ENCODE measurements at places on chromosomes 3 and 15.

DNA sequence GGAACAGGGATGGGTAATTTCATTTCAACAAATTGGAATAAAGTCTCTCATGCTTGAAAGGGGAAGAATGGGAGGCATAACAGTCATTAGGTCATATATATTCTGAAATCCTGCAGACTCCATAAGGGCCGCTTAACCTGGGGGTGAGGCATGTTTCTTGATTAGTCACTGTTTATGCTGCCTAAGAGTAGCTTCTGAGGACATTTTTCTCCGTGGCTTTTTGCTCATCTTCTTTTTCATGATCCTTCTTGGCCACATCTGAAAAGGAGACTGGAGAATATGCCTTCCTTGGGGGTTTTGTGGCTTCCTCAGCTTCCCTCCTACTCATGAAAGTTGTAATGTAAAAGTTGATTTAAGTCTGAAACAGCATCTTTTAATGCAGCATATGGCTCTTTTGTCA lies 20.0 kb upstream of the CFAP20DC start:
- DNase-seq, result no peak

- no peak for DNase-seq
Measured at GRCh38 chr3:4036046-4036445, 236.8 kb downstream of the LRRN1 start.

GRCh38 chr15:43769584-43770228 lies 7.1 kb downstream of the ELL3 start:
- peak; percentile 54 for DNase-seq

DNA sequence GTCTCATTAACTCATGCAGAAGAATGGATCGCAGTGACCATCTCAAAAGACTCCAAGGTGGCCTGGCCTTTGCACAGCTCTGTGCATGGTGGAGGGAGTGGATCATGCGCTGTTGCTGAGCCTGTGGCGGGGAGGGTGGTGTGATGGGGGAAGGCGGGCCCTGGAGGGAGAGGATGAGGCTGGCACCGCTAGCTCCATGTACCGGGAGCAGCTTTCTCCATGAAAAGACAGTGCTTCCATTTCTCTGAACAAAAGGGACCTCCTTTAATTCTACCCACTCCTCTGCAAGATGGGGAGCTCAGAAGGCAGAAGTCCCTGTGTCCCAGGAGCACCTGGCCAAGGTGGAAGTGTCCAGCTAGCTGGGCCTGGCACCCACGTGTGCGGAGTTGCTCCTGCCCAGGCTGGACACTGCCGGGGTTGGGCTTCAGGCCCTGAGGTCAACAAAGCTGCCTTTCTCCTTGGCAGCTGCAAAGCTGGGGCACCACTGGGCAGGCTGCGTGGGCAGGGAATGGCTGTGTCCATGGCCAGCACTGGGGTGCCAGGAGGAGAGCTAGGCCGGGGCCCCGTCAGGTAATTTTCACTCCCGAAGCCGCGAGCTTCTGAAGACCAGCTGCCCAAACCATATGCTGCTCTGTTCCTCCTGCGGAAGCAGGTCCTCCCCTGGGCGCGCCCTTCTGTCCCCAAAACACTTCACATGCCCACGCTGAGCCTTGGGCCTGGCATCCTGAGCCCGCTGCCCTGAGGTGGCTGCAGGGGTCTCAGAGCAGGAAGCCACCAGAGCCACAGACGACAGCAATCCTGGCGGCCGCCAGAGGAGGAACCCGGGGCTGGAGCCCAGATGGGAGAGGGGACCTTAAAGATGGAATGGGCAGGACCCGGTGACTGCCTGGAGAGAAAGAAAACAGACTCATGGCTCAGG lies 6.4 kb downstream of the MAP6D1 start:
- no peak for DNase-seq

- no peak for DNase-seq
Measured at GRCh38 chr15:44956388-44956787, at the start of gene TERB2. Gene TERB2 (plus strand): TSS chr15:44956687. CDS start chr15:44956719, 32 bp downstream.

- DNase-seq, result no peak
Measured at GRCh38 chr15:33516563-33516962, 205.8 kb downstream of the RYR3 start.

- no peak for DNase-seq
Measured at GRCh38 chr15:22939652-22940061, 40.5 kb downstream of the CYFIP1 start.

- DNase-seq, result peak; percentile 98
Measured at GRCh38 chr3:153161714-153162512, at the start of gene RAP2B. Gene RAP2B (plus strand): TSS chr3:153162226. CDS start chr3:153162694, 468 bp downstream.

DNA sequence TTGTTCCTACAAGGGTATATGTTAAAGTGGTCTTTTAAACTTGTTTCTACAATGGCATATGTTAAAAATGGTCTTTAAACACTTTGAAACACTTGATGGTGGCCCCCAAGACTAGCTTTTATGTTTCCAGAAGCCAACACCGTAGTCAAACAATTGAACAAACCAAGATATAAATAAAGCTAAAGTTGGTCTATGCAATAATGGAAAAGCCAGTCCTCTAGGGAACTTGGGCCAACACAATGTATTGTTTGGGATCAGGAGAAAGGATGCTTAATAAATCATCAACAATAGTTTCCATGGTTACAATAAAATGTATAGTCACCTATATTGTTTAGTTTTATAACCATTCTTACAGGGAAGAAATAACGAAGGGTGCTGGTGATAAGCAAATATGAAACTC lies 137.2 kb downstream of the RORA start:
- DNase-seq, result no peak

- DNase-seq, result no peak
Measured at GRCh38 chr3:185586686-185587039, 568 bp downstream of the SENP2 start.

GRCh38 chr15:73832657-73833056 lies 40.7 kb upstream of the TBC1D21 start:
- no peak for DNase-seq

DNA sequence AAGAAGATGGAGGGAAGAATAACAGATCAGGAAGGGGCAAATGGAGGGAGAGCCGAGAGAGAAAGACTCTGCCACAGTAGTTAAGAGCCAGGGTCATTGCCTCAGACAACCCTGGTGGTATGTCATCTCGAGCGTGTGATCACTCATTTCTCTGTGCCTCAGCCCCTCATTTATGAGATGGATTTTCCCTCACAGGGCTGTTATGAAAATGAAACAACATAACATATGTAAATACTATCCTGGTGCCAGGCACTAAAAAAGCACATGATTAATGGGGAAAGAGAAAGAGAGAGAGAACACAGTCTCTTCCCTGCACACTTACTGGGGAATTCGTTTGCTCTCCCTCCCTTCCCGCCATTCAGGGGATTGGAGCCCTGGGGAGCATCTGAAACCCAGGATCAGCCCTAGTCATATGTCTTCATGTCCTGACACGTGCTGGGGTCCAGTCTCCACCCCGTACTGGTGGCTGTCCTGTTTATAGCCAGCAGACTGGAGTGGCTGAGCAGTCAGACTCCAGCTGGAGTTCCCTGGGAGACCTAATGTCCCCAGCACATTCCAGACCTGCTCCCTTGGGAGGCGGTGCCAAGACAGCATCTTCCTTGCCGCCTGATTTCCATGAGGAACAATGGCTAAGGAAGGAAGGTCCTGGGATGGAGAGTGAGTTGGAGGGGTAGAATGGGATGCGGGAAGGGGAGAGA lies 14.7 kb upstream of the AMOTL2 start:
- DNase-seq, result no peak

DNA sequence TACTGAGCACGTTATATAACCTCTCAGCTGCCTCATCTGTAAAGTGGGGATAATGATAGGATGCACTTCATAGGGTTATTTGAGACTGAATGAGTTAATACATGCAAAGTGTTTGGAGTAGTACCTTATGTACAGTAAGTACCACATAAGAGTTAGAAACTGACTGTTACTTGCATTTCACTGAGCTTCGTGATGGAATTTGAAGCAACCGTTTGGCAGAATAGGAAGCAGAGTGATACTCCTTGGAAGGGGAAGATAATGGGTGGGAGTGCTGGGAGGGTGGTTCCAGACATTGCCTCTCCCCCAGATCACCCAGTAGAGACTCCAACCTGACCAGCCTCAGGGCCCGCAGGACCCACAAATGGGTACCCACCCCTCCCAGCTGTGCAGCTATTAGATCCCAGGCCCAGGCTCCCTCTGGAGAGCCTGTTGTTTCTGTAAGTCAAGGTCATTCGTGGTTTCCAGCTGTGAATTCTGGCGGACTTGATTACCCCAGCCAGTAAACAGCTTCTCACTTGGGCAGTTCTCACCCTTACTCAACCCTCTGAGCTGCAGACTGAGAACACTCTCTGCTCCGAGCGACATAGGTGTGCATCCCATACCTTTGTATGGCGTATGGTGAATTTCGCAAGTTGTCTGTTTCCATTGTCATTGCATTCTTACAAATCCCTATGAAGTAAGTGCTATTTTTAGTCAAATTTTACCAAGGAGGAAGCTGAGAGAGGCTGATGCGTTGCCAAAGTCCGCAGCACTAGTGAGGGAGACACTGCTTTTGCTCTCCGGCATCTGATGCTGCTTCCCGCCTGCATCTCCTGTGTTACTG lies 11.1 kb downstream of the ALPK3 start:
- no peak for DNase-seq

GRCh38 chr3:192928720-192929119 lies 11.1 kb upstream of the MB21D2 start:
- no peak for DNase-seq

GRCh38 chr15:88344786-88345185 lies 88.2 kb upstream of the NTRK3 start:
- DNase-seq, result peak; percentile 54

DNA sequence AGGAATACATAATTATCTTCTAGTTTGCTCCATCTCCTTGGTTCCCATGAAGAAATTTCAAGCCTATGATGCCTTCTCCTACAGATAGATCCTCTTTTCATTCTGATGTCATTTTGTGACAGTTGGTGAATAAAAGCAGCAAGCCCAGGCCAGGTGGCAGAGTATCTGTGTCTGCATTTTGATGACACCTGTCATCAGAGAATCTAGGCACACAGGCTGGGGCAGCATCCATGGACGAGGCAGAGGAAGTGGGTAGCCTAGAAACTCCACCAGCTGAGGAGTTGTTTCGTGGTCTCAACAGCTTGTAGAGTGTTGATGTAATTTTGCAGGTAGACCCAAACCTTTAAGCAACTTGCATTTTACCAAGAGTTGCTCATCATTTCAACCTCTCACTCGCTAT lies 269.8 kb downstream of the FEZF2 start:
- no peak for DNase-seq

DNA sequence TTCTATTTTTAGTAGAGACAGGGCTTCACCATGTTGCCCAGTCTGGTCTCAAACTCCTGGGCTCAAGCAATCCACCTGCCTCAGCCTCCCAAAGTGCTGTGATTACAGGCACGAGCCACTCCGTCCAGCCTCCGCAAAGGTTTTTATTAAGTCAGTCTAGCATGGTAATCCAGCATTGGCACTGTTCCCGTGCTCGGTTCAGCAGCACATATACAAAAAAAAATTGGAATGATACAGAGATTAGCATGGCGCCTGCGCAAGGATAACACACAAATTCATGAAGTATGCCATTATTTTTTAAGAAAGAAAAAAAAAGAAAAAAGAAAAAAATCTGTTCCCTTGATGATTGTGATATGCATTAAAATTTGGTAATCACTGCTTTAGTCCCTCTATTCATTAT lies 8.5 kb downstream of the CKMT1A start:
- DNase-seq, result no peak

DNA sequence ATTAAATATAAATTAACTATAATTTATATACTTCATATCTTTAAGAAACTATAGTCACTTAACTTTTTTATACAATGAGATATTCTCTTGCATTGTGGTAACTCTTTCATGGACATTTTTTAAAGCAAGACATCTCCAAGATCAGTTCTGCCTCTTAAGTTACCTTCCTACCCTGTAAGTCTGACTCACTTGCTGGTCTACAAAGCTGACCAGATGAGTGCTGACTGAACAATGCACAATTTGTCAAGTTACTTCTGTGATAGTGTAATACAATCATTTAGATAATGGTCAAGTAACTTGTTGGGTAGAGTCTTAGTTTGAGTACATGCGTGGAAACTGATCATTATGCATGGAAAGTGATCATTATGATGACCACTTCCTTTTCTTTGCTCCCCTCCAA lies 145.9 kb downstream of the MEIS2 start:
- no peak for DNase-seq

GRCh38 chr3:31768479-31769125 lies 212.5 kb downstream of the OSBPL10 start:
- peak; percentile 60 for DNase-seq

GRCh38 chr3:21672303-21672702 lies 78.7 kb downstream of the ZNF385D start:
- no peak for DNase-seq

GRCh38 chr3:84175449-84175848 lies 783.3 kb upstream of the CADM2 start:
- no peak for DNase-seq

- DNase-seq, result peak; percentile 84
Measured at GRCh38 chr3:168040607-168041208, 55.0 kb downstream of the GOLIM4 start.

DNA sequence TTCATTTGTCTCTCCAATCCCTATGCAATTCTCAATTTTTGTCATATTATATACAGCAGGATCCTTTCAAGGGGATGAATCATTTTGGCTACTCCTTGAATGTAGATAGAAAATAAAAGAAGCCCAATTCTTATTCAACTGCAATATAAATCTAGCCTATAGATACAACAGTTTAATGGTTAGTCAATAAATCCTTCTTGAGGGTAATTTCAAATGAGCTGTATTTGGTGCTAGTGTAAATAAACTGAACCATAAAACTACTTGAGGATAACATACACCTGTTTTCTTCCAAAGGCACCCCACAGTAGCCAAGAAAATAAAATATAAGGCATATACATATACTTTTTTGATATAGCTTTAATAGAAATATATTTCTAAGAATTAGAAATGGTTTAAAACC lies 830.3 kb downstream of the ROBO1 start:
- DNase-seq, result no peak

DNA sequence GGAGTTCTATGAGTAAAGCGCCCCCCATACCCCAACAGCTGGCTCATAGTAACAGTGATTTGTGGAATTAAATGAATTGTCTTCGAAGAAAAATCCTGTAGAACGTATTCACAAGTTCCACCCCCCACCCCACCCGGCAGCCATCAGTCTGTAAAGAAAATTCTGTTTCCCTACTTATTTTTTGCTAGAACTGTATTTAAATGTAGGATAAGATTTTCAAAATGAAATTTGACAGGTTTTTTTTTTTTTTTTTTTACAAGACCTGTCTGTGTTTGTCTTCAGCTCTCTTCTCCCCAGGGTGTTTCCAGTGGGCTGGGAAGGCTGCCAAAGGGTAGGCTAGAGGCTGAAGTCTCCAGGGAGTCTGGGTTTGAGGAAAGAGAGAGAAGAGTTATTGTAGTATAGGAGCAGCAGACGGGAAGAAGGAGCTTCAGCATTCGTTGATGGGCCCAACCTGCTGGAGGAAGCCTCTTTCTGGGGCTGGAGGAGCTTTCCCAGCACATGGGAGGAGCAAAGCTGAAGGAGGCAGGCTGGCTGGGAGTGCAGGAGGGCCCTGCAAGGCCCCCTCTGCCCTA lies 130.6 kb upstream of the SEMA6D start:
- no peak for DNase-seq

GRCh38 chr3:100577382-100578008 lies 31.9 kb upstream of the ADGRG7 start:
- no peak for DNase-seq

GRCh38 chr3:82556113-82556512 lies 794.7 kb upstream of the GBE1 start:
- no peak for DNase-seq
